ENCODE measurements at places on chromosomes 3 and 15.

- DNase-seq = no peak
Measured at GRCh38 chr3:32459450-32459849, 43.2 kb downstream of the CMTM6 start.

GRCh38 chr3:12393894-12394293 is 90.4 kb upstream of the TSEN2 start:
- DNase-seq = no peak

- DNase-seq = no peak
Measured at GRCh38 chr15:99151156-99151555, 46.3 kb downstream of the SYNM start.

GRCh38 chr3:59660852-59661625 is 611.2 kb upstream of the CFAP20DC start:
- DNase-seq = no peak

- DNase-seq = no peak
Measured at GRCh38 chr3:177307391-177307790, 110.1 kb upstream of the TBL1XR1 start.

GRCh38 chr3:179682426-179683080 is 29.7 kb downstream of the USP13 start:
- no peak for DNase-seq

GRCh38 chr3:195806211-195806915 is 5.4 kb downstream of the MUC4 start:
- no peak for DNase-seq

GRCh38 chr3:11131371-11131770 is 22.9 kb upstream of the HRH1 start:
- no peak for DNase-seq

DNA sequence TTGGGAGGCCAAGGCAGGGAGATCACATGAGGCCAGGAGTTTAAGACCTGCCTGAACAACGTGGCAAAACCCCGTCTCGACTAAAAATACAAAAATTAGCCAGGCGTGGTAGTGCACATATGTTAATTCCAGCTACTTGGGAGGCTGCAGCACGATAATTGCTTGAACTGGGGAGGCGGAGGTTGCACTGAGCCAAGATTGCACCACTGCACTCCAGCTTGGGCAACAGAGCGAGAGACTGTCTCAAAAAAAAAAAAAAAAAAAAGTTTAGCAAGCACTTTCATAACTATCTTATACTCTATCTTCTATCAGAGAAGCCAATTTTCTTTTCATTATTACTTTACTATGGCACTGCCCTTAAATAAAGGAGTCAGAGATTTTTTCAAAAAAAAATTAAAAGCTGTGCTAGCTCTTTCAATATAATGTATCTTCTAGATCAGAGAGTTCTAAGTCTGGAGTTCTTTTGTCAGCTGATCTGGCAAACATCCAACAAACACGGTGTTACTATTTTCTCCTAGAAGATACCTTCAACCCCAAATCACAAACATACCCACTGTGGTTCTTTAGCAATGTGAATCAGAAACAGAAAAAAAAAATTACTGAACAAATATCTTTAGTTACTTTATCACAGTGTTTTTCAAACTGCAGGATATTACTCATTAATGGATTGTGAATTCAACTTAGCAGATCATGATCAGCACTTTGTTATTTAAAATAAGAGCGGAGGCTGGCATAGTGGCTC is 3.0 kb downstream of the ZNF770 start:
- no peak for DNase-seq

DNA sequence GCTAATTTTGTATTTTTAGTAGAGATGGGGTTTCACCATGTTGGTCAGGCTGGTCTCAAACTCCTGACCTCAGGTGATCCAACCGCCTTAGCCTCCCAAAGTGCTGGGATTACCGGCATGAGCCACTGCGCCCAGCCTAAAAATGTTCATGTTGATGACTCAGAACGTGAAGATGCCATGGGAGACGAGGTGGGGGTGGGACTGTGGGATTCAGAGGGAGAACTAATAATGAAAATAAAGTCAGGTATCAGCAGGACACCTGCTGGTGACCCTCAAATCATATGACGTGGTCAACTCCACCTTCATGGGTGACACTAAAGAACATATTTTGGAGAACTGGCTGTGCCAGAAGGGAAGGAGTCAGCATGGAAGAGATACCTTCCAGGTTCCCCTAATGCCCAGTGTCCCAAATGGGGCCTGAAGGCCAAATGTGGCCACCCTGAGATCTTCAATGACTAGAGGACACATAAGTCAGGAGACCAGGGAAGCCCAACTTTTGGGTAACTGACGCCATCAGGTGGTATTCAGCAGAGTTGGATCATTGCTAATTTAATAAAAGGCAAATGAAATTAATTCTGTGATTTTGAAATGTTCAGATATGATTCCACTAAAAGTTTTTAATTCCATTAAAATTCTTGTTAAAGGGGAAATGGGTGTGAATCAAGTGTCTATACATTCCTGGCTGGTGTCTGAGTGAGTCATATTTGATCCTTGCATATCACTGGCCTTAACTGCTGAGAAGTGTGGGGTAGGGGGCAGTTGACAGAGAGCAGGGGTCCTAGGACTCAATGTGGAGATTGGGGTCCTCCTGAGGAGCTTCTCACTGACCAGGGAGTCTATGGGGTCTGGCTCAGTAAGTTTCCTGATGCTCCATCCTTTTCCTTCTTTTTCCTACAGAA is 88.6 kb upstream of the GSK3B start:
- no peak for DNase-seq

- DNase-seq = no peak
Measured at GRCh38 chr3:35088943-35089342, 550.4 kb upstream of the ARPP21 start.

GRCh38 chr15:87631093-87631492 is 625.4 kb downstream of the NTRK3 start:
- DNase-seq = no peak

DNA sequence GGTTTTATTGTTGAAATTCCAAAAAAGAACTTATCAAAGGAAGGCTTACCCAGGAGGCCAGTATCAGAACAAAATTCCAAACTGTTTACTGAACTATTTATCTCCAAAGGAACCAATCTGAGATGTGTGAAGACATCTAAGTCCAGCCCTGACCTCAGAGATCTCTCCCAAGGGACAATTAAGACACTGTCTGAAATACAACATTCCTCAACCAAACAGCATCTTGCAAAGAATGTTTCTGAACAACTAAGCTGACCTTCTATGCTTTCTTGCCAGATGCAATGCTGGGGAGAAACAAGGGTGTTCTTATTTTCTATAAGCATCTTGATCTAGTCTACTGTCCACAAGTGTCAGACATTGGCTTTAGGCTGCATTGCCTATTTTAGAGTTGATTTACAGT is 13.6 kb downstream of the PDZRN3 start:
- no peak for DNase-seq

- DNase-seq = no peak
Measured at GRCh38 chr3:41352510-41352909, 153.2 kb downstream of the CTNNB1 start.

DNA sequence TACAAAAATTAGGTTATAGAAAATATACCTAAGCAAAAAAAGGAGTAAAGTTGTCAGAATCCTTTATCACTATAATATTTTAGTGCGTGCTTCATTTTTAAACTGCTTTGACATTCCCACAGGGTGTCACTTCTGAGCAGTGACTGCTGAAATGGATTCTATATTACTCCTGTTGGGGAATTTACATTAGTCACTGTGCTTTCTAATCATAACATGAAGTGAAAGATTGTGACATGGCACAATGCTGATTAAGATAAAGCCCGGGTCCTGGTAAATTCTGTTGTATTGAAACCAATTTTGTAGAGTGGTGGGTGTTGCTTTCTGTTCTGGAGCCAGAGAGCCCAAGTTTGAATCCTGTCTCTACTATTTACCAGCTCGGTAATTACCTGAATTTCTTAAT is 36.4 kb upstream of the EHHADH start:
- DNase-seq = no peak

DNA sequence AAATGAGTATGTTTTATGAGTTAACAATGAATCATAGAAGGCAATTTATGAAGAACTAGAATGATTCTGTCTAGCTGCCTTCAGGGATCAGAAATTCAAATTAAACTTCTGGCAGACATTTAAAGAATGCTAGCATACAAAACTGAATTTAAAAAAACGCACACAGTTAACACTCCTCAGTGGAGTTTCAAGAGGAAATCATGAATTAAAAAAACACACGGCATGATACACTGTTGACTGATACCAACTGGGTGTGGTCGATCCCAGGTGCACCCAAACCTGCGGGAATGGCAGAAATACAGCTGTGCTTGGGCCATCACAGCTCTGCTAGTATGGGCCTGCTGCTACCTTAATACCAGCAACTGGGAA is 526.0 kb downstream of the FOXP1 start:
- no peak for DNase-seq

GRCh38 chr15:100108846-100109245 is 232.9 kb downstream of the ADAMTS17 start:
- DNase-seq = no peak

Data from D721Med (cell line).